ENCODE measurements at places on chromosomes 1 and 21.

DNA sequence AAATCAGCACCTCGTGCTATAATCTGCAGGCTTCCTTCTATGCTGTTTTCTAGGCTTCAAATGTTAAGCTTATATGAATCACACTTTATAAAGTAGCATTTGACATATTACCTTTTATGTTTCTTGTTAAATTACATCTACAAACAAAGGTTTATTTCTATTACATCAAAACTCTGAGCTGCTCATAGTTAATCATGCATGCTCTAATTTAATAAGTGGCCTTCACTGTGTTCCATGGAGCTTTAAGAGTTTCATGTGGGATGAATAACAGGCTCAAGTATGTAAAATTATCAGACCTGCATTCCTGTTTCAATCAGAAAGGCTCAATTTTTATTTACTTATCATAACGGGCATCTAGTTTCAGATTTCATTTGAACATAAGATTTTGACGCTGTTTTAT lies 13.0 kb downstream of the SLC19A2 start:
- DNase-seq = no peak

DNA sequence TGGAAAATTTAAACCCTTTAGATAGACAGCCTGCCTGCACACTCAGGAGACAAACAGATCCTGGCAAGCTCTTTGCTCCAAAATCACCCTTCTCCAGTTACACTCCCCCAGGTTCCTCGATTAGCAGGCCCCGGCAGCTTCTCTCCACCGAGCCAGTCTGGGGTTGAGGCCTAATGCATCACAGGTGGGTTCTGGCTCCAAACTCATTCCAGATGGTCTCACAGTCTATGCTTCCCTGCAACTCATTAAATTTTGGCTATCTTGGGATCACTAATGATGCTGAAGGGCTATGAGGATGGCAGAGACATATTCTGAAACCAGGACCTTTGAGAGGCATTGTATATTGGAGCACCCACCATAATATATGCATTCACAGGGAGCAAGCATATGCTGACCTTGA lies 559.8 kb upstream of the USP24 start:
- DNase-seq = no peak

GRCh38 chr1:53547231-53547790 lies 88.1 kb downstream of the DMRTB1 start:
- DNase-seq = no peak

DNA sequence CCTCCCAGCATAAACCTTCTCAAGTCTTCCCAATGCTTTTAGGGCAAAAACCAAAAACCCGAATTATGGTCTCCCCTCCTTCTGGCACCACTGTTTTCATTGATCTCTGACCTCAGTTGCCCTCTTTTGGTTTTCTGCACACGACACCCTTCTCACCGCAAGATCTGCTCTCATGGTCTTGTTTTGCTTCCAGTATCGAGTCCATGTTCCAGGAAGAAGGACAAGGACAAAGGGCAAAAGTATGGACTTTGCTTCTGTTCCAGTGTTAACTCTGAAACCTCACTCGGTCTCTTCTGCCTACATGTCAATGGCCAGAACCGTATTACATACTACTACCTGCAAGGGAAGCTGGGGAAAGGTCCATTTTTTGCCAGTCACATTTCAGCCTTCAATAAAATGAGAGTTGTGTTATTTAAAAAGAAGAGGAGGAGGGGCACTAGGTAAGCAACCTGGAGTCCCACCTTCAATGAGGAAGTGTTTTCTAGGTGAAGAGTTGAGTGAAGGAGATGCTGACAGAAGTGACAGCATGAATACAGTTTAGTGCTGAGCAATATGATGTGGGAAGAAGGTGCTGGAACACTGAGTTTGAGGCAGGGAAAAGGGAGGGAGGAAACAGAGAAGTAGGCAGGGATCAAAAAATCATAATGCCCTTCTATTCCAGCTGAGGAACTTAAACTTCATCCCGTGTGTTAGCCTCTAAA lies 183.4 kb downstream of the FGGY start:
- no peak for DNase-seq

Measured in T-helper 17 cell (primary cell).